ENCODE measurements at places on chromosomes 7 and 10. TPM values are rescaled to one million over a fixed set of nuclear protein-coding genes. Genes with fewer than 3 reads are reported as not detected.

DNA sequence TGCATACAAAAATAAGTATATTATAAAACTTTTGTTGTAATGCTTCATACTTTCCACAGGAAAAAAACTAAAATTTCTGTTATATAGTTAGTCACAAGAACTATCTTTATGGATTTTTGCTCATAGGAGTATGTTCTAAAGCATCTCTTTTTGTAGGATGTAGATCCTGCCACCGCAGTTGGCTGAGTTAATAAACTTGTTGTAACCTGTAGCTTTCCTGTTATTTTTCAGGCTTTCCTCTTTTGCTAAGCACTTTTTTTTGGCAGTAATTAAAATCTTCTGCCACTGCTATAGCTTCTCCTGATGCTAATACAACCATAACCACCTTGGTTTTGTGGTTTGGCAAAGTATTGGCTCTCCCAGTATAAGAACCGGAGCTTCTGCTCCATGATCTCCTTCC is 60.3 kb downstream of the WNT2 start:
- no peak overlapping the region for H3K4me3 ChIP-seq
- H3K27ac ChIP-seq, result no peak overlapping the region
- DNase-seq, result no peak

DNA sequence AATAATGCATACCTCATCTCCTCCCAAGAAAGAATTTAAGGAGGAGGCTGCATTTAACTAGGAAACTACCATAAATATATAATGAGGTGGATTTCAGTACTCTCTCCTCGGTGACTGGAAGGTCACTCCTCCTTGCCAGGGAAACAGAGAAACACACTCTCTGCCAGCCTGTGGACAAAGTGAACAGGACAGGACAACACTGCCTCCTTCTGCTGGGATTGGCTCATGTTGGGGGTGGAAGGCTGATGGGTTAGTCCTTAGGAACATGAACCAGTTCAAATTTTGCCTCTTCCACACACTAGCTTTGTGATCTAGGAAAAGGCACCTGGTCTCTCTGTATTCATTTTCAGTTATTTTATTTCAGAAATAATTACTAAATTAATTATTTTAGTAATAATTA is 50.6 kb upstream of the STEAP4 start:
- H3K4me1 ChIP-seq, result no peaks in the 10 kb centered on the region
- H3K27ac ChIP-seq, result no peak overlapping the region
- DNase-seq, result no peak
- peaks cover 18% of the 10 kb centered on the region for H3K27me3 ChIP-seq
- no peak overlapping the region for H3K4me3 ChIP-seq

DNA sequence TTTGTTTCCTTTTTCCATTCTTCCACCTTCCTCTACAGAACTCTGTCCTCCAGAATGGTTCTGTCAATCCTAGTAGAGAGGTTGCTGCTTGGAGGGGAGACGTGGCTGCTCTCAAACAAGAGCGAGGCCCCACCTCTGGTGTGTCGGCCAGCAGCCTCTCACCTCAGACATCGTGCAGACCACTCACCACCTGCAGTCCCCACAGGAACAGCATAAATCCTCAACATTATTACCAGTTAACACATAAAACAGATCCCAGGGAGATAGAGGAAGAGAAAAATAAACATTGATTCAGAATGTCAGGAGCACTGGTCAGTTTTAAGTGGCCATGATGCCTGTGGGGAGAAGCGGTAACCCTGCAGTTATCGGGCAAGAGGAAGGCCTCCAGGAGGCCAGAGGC is 485.9 kb upstream of the DPP6 start:
- no peaks in the 10 kb centered on the region for H3K4me1 ChIP-seq
- no peaks in the 10 kb centered on the region for H3K27me3 ChIP-seq
- no peak overlapping the region for H3K4me3 ChIP-seq

GRCh38 chr7:83732305-83732704 is 83.4 kb upstream of the SEMA3E start:
- H3K27me3 ChIP-seq, result no peaks in the 10 kb centered on the region
- DNase-seq, result no peak
- H3K27ac ChIP-seq, result no peak overlapping the region
- H3K4me3 ChIP-seq, result no peak overlapping the region

DNA sequence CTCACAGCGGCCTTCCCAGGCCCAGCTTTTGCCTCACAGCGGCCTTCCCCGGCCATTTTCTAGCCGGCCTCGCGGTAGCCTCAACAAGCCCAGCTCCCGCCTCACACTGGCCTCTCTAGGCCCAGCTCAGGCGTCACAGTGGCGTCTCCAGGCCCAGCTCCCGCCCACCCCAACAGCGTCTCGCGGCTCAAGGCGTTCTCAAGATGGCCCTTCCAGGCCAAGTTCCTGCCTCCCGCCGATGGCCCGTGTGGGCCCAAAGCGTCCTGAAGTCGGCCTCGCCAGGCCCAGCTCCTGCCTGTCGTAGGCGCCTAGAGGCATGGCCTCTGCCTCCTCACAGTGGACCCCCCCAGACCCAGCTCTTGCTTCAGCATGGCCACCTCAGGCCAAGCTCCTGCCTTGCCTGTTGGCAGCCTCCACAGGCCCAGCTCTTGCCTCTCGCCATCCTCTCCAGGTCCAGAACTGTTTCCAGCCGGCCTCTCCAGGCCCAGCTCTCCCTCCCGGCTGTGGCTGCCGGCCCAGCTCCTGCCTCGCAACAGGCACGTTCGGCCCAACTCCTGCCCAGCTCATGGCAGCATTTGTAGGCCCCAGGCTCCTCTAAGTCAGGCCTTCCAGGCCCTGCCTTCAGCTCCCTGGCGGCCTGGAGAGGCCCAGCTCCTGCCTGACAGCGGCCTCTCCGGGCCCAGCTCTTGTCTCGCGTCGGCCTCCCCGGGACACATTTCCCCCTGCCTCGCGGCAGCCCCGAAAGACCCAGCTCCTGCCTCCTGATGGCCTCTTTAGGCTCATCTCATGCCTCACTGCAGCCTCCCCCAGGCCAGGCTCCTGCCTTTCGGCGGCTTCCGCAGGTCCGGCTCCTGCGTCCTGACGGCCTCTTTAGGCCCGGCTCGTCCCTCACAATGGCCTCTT is 18.8 kb upstream of the TMEM248 start:
- H3K4me3 ChIP-seq, result no peak overlapping the region
- H3K27ac ChIP-seq, result no peak overlapping the region
- H3K36me3 ChIP-seq, result no peaks in the 10 kb centered on the region
- no peak for DNase-seq
- H3K27me3 ChIP-seq, result no peaks in the 10 kb centered on the region

GRCh38 chr7:80659120-80660055 is 20.9 kb downstream of the CD36 start:
- H3K4me3 ChIP-seq, result no peak overlapping the region
- no peak overlapping the region for H3K27ac ChIP-seq
- DNase-seq, result no peak

DNA sequence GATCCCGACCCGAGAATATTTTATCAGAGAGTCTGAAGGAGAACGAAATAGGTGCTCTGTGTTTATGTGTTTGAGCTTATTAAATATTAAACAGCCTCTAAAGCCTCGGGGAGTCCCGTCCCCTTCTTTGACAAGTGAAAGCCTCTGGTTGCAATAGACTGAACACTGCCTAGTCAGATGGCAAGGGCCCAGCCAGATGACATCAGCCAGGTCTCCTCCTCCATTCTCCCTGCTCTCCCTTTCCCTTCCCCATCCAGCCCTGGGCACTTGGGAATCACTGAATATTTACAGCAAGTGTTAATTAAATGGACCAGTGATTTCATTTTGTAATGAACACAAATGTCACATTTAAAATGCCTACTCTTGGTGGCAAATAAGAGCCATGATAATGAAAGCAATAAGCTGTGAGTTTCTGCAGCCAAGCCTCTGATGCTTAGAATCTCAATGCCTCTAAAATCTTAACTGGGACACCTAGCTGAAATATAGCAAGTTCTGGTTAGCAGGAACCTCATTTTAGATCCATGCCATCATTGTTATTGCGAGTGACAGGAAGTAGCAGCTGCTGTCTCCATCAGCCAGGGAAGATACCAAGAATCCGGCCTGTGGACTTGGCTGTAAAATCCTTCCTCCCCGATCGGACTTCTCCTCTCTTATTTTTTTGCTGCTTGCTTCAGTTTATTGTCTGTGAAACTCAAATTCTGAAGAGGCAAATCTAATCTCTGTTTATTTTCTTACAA is 202.1 kb downstream of the PRPF18 start:
- H3K27me3 ChIP-seq, result no peaks in the 10 kb centered on the region
- H3K4me3 ChIP-seq, result peak overlapping the region; percentile 27
- no peak for DNase-seq
- peak overlapping the region; percentile 77 for H3K27ac ChIP-seq

DNA sequence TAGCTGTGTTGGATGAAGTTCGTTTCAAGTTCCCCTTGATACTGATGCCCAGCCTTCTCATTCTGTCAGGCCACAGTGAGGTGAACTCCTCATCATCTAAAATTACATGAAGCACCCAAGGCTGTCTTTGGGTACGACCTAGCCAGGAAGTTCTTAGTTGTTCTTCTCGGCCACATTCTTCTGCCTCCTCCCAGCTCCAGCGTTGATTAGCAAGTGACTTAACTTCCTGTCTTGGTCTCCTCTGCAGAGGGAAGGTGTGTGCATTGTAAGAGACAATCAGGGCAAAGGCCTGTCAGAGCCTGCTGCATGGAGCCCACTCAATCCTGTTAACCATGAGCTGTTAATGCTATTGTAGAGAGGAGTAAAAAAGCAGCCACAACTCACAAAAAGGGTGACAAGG is 43.2 kb upstream of the CPXM2 start:
- peak overlapping the region; percentile 1 for H3K4me3 ChIP-seq
- H3K27me3 ChIP-seq, result no peaks in the 10 kb centered on the region
- no peaks in the 10 kb centered on the region for H3K4me1 ChIP-seq
- DNase-seq, result no peak

DNA sequence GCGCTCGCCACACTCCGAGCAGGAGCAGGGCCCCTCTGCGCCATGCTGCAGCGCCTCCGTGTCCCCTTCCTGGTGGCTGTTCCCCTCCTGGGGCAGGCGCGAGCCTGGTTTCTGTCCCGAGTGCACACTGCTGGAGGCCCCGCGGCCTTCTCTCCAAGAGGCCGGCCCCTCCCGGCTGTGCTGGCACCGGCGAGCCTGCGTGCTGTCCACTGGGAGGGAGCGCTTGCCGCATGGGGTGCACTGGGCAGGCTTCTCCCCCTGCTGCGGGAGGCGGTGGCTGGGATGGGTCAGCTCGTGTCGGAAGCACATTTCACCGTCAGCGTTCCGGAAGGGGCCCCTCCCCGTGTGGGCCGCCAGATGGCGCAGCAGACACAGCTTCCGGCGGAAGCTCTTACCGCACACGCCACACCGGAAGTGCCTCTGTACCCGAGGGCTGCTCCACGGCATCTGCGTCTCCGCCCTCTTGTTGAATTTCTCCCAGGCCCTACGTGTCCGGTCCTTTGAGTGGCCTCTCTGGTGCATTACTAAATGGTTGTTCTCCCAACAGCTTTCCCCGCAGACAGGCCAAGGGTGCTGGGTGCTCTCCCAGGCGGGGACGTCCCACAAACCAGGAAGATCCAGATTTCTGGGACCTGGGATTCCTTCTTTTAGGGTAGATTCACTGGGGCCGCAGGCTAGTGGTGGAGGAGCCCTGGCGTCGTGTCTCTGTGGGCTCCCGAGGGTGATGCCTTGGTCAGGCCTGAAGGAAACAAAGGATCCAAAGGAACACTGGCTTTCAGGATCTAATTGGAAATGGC is 18.7 kb downstream of the ZNF786 start:
- H3K27me3 ChIP-seq, result no peaks in the 10 kb centered on the region
- peaks cover 6% of the 10 kb centered on the region for H3K36me3 ChIP-seq
- H3K27ac ChIP-seq, result no peak overlapping the region

GRCh38 chr7:31595390-31595789 is 81.5 kb downstream of the ITPRID1 start:
- no peaks in the 10 kb centered on the region for H3K36me3 ChIP-seq
- no peak overlapping the region for H3K4me3 ChIP-seq

DNA sequence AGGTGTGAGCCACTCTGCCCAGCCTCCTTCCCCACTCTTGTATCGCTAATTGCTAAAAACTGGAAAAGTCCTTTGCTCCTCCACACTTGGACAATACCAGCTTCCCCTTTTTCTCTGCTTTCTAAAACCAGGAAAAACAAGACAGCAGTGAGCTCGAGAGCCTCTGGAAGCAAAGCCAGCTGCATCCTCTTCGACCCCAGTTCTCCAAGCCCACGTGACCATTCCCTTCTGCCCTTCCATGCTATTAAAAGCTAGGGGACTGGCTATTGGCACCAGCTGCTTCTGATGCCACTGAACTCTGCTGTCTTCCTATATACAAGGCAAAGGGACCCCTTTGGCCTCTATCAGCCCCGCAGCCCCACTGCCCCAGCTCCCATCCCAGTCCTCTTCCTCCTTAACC is 92.2 kb downstream of the SPDYE5 start:
- H3K4me1 ChIP-seq, result no peaks in the 10 kb centered on the region
- no peaks in the 10 kb centered on the region for H3K36me3 ChIP-seq
- no peaks in the 10 kb centered on the region for H3K27me3 ChIP-seq
- H3K27ac ChIP-seq, result no peak overlapping the region
- H3K4me3 ChIP-seq, result no peak overlapping the region
- DNase-seq, result no peak

GRCh38 chr7:152424348-152425108 is 11.3 kb downstream of the KMT2C start:
- H3K4me1 ChIP-seq, result peaks cover 30% of the 10 kb centered on the region
- H3K36me3 ChIP-seq, result peaks cover 44% of the 10 kb centered on the region
- DNase-seq, result no peak
- H3K27me3 ChIP-seq, result no peaks in the 10 kb centered on the region
- no peak overlapping the region for H3K27ac ChIP-seq

DNA sequence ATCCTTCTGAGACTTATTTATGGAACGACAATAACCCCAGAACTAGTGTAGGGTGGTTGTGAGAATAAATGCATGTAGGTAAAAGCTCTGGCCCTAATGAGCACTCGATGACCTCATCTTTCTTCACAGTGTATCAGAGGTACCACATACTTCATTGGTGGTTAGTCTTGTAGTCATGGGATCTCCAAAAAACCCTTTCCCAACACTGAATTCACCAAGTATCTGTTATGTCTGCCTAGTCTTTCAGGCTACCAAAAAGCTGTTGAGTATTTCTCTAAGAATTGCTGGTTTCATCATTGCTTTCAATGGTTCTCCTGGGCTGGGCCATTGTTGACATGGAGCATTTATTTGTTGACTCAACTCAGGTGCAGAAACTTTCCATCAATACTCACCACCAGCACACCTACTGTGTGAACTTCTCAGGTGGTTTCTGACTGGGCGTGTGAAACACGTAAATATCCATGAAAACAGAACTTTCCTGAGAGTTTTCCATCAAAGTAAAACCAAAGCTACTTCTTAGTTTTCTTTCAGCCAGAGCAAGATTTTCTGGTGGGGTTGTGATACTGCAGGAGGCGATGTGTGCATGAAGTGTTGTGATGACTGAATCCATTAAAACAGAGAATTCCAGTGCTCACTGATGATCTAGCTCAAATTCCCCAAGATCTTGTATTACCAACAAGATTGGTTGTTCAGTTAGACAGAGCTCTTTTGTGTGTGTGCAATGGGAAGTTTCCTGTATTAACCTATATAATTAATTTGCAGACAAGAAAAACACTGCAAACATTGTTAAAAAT is 51.4 kb upstream of the SLC35B4 start:
- no peak overlapping the region for H3K4me3 ChIP-seq
- no peak for DNase-seq
- H3K27ac ChIP-seq, result no peak overlapping the region

GRCh38 chr10:110471566-110472139 is 26.1 kb upstream of the DUSP5 start:
- H3K4me1 ChIP-seq, result no peaks in the 10 kb centered on the region
- H3K27ac ChIP-seq, result no peak overlapping the region
- no peak for DNase-seq
- no peaks in the 10 kb centered on the region for H3K27me3 ChIP-seq

CABCOCO1 gene
- not detected for total RNA-seq

GPC2 gene
- 12.6 TPM for total RNA-seq

HOXA1 gene
- total RNA-seq, result 0.72 TPM

AGBL3 gene
- total RNA-seq, result 4.5 TPM

CLEC5A gene
- total RNA-seq, result 0.44 TPM

Data from activated naive CD8-positive, alpha-beta T cell treated with anti-CD3 and anti-CD28 coated beads, Interleukin-2, amount 10 ng/mL, durations not matched to agents 7 days and 5 days (primary cell).